Left cardiac atrium (tissue), 4 donors: ENCODE measurements at places on chromosomes 5 and 9. TPM values are rescaled to one million over a fixed set of nuclear protein-coding genes. Genes with fewer than 3 reads are reported as not detected.

PCDHA9 gene
- total RNA-seq, result 0.05 TPM

ZNF79 gene
- 6.6 TPM for total RNA-seq

TPPP gene
- total RNA-seq, result 25.0 TPM

TAF1L gene
- not detected for total RNA-seq

CDX1 gene
- not detected for total RNA-seq

CSNK1G3 gene
- total RNA-seq, result 27.1 TPM

RAB14 gene
- 44.1 TPM for total RNA-seq

CORO2A gene
- 1.4 TPM for total RNA-seq

C9orf152 gene
- total RNA-seq, result not detected

CTNNA1 gene
- 314 TPM for total RNA-seq

LCN1 gene
- total RNA-seq, result not detected

FOXD4 gene
- not detected for total RNA-seq

FAM153A gene
- 5.2 TPM for total RNA-seq

CTSV gene
- 0.21 TPM for total RNA-seq

SPATA6L gene
- total RNA-seq, result 1.3 TPM

MEGF10 gene
- 1.2 TPM for total RNA-seq

HTR1A gene
- total RNA-seq, result not detected

TLX3 gene
- total RNA-seq, result not detected

SELENOP gene
- 416 TPM for total RNA-seq

TJP2 gene
- 51.6 TPM for total RNA-seq

BASP1 gene
- 6.2 TPM for total RNA-seq

ADCY2 gene
- 1.1 TPM for total RNA-seq

PCDHGB7 gene
- total RNA-seq, result 7.6 TPM

TMOD1 gene
- 142 TPM for total RNA-seq

HOMER1 gene
- 25.6 TPM for total RNA-seq

PAPPA gene
- total RNA-seq, result 9.8 TPM

AJM1 gene
- 5.0 TPM for total RNA-seq

PCA3 gene
- total RNA-seq, result not detected

VCAN gene
- total RNA-seq, result 94.1 TPM

OR1L8 gene
- total RNA-seq, result not detected

PRRT1B gene
- total RNA-seq, result not detected

PCDHA6 gene
- total RNA-seq, result 0.21 TPM

ZNF782 gene
- 3.4 TPM for total RNA-seq

PJA2 gene
- total RNA-seq, result 94.8 TPM

HTR4 gene
- total RNA-seq, result 8.8 TPM

DBH gene
- not detected for total RNA-seq

TRMT10B gene
- 4.2 TPM for total RNA-seq

LIFR gene
- 59.7 TPM for total RNA-seq

SLC6A7 gene
- total RNA-seq, result not detected

RETREG1 gene
- 145 TPM for total RNA-seq

ARHGEF39 gene
- 0.84 TPM for total RNA-seq

GRIN3A gene
- total RNA-seq, result 0.59 TPM

ORM2 gene
- total RNA-seq, result 1.6 TPM

ZBTB26 gene
- total RNA-seq, result 3.6 TPM

PAX5 gene
- total RNA-seq, result 0.09 TPM

PCDHB7 gene
- 1.0 TPM for total RNA-seq
